ENCODE measurements at places on chromosomes 11 and 22.

DNA sequence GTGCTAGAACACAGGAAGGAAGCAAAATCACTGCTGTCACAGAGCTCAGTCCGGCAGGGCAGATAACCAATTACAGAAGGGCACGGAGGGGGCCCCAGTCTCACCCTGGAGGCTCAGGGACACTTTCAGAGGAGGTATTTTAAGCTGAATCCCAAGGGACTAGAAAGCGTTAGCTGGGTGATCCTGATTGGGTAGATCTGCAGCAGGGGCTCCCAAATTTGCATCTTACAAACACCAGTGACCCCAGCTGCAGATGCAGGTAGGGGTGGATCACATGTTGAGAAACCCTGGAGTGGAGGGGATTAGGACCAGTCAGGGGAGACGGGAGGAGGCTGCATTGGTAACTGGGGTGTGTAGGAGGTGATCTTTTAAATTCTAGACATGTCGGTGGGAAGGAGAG, 91.4 kb downstream of the CSNK2A3 start:
- no peak for DNase-seq

DNA sequence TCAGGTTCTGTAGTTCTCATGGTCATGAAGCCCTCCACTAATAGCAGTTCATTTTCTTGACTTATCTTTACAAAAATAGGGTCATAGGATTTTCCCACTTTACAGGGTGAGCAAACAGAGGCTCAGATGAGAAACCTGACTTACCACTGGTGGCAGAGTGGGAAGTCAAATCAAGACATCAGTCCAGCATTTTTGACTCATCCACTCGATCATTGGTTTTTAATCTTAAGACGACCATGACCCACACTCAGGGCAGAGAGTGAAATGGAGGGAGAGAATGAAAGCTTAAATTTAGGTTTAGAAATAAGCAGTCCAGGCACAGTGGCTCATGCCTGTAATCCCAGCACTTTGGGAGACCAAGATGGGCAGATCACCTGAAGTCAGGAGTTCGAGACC, 42.1 kb downstream of the RTL6 start:
- no peak for DNase-seq

GRCh38 chr11:73157101-73158010, 15.2 kb upstream of the FCHSD2 start:
- DNase-seq: no peak

DNA sequence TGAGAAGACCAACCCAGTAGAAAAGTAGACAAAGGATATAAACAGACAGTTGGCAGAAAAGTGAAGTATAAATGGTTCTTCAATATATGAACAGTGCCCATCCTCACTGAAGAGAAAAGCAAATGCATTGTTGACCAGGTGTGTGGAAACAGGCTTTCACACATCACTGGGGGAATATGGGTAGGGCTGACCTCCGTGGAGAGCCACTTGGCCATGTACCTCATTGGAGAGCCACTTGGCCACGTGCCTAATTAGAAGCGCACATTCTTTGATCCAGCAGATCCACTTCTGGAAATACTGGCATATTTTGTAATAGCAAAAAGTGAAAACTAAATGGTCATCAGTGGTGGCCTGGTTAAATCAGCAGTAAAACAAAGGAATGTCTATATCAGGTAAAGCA, 43.2 kb downstream of the PPP6R3 start:
- no peak for DNase-seq

GRCh38 chr22:27915986-27916385, 3.1 kb downstream of the PITPNB start:
- DNase-seq: no peak

DNA sequence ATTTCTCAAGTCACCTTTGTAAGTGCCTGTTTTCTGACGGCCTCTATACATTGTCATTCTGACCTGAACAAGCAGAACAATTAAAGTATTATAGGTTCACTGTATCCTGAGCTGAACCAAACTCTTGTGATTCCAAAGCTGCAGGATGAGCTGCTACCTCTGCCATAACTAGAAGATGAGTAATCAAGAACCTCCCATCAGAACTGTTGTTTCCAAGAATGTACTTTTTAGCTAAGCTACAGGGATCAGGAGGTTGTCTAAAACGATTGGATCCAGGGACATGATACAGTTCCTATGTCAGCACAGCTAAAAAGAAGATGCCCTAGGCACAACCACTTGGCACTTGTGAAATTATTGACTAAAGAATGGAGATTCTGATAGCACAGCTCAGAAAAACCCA, 288.4 kb upstream of the CCDC90B start:
- DNase-seq: no peak

GRCh38 chr11:2330696-2331095, 28.9 kb downstream of the TSPAN32 start:
- DNase-seq: no peak

DNA sequence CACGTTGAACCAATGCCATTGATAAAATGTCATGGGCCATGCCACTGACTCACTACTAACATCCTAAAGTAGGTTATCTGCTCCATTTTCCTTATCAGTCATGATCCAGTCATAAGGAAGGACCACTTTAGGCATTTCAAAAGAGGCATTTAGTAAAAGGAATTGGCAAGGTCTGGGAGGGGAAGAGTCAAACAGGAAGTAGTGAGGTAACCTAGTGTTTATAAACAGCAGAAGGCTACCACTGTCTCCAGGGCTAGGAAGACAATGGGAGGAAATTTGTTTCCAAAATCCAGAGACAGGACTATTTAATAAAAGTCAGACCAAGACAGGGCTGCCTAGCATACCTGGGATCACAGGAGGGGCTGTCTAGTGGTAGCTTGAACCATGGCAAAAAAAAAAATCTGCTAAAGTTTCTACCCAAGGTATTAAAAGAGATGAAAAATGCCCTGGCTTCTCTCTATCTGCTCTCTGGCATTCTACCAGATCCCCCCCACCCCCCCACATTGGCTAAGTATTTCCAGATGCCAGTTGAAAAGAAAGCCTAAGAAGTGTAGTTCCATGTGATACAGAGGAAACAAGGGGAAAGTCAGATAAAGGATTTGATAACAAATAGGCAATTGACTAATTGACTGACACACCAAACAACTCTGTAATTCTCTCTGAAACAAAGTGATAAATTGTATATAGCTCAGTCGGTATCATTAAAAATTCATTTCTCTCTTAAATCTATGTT, 50.4 kb upstream of the C11orf87 start:
- no peak for DNase-seq

DNA sequence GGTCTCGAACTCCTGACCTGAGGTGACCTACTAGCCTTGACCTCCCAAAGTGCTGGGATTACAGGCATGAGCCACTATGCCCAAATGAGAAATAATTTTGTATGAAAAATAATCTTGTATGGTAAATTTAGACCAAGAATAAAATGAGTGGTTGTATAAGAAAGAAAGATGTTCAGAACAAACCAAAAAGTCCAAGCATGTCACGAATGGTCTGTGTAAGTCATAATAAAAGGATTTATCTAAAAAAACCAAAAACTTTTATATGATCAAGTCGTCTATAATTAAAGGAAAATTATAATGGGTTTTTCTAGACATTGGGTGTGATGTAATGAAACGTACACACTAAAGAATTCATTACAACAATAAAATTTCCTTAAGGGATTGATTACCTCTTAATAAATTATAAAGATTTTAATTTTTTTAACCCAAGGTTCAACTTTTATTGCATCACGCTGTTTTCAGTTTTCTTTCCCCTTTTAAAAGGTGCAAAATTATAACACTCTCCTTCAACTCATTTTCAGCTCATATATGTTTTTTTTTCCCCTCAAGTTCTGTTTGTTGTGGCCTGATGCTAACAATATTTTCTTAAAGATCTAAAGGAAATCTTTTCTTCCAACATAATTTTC, 8.9 kb upstream of the AQP11 start:
- DNase-seq: peak; percentile 39

- DNase-seq: no peak
These were observed 34.3 kb downstream of the TOM1 start for GRCh38 chr22:35334004-35334403.

DNA sequence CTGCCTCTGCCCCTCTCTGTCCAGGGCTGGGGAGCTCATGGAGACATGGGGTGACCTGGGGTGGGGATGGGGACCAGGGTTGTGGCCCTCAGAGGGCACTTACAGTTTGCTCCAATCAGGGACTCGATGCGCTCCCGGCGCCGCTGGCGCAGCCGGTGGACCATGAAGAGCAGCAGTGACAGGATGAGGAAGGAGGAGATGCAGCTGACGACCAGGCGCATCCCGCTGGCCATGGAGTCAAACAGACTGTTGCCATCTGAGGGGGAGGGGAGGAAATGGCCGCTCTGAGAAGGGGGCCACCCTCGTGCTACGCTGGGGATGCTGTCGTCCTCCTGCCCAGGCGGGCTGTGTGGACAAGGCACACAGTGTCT, 80.5 kb downstream of the DGCR2 start:
- no peak for DNase-seq

GRCh38 chr22:49812838-49813237, 14.8 kb downstream of the BRD1 start:
- DNase-seq: no peak

DNA sequence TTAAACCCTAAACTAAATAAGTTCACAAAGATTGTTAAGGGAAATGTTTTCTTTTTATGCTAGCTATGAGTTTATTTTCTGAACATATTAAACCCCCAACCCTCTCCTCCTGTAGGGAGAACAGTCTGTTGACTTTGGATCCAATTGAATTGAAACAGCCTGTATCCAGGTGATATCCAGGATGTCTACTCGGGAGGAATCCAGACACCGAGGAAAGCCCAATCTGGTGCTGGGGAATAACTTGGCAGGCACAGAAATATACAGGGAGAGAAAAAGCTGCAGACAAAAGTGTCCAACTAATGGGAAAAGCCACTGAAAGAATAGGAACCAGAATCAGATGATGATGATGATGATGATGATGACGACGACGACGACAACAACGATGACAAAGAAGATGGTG, 93.9 kb upstream of the API5 start:
- DNase-seq: no peak

- no peak for DNase-seq
These were observed 102.8 kb upstream of the HSD17B12 start for GRCh38 chr11:43577566-43578264.

GRCh38 chr22:24510637-24511625, 15.8 kb downstream of the UPB1 start:
- no peak for DNase-seq

DNA sequence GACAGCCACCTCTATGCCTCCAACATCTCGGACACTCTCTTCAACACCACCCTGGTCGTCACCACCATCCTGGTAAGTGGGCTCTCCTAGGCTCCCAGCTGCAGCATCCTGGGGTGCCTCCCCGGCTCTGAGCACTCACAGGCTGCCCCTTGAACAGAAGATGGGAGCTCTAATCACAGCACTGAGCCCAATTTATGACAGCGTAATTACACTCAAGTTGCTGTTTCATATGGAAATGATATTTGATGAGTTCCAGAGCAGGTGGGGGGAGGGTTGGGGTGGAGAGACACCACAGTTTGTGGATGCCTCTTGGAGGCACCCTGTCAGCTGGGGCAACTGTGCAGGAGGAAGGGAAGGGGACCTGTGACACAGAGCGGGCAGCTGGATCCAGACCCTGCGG, 125.3 kb upstream of the TBCEL start:
- no peak for DNase-seq

DNA sequence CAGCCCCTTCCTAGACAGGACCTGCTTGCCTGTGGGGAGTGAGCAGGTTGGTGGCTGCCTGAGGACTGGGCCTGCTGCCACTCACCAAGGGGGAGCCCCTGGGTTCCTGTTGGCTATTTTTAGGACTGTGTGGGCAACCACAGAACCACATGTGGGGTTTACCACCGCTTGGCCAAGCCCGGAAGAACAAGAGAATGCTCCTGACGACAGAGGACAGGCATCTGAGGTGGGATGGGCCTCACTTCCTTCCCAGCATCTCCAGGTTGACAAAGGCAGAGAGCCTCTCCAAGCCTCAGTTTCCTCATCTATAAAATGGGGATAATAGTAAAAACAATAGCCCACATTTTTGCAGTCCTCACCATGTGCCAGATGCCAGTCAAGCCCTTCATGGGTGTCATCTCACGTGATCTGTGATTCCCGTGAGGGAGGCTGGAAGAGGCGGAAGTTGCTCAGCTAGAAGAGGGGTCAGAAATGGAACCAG, 43.6 kb downstream of the LRRC32 start:
- no peak for DNase-seq

DNA sequence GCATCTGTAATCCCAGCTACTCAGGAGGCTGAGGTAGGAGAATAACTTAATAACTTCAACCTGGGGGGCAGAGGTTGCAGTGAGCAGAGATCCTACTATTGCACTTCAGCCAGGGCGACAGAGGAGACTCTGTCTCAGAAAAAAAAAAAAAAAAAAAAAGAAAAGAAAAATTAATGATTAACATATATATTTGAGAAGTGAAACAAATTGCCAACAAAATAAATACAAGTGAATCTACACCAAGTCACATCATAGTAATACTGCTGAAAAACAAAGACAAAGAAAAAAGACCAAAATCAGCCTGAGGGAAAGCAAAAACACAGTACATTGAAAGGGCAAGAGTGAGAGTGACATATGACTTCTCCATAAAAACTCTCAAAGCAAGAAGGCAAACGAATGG, 123.7 kb downstream of the CASP12 start:
- no peak for DNase-seq

- no peak for DNase-seq
These were observed 98.9 kb upstream of the ISX start for GRCh38 chr22:34966980-34967565.

DNA sequence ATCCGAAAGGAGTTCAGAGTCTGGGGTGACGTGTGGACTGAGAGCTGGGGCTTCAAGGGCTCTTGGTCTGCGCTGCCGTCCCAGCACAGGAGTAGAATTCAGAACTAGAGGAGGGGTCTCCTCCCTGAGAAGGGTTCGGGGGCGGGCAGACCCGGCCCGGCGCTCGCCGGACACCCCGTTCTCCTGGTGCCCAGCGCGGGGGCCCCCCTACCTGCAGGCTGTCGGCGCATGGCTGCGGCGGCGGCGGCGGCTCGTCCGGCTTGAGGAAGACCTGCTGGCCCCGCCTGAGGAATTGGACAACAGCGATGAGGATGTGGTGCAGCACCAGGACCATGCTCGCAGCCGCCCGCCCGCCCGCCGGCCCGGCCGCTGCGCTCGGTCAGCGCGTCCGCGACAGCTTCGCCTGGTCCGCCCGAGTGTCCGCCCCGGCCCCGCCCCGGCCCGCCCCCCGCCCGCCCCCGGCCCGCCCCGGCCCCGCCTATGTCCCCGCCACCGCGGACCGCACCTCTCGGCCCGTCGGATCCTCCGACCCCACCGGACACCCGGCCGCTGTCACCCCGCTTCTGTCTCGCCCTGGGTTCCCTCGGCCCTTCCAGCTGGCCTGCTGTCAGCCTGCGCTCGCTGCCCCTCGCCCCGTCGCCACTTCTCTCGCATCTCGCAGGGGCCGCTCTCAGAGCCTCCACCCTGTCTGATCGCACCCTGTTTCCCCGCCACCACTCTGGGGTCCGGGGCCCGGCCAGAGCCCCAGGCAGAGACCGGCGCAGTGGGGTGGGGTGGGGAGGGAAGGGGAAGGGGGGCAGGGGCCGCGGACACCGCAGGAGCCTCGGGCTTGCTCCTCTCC, 32.0 kb downstream of the PDE2A start:
- no peak for DNase-seq

GRCh38 chr22:29217827-29218757, 12.4 kb downstream of the EMID1 start:
- DNase-seq: no peak

GRCh38 chr11:63609971-63610580, 4.2 kb downstream of the PLAAT3 start:
- DNase-seq: no peak
